ENCODE measurements at places on chromosomes 7 and 10. TPM values are rescaled to one million over a fixed set of nuclear protein-coding genes. Genes with fewer than 3 reads are reported as not detected.

Gene SORBS1
- 1,110 TPM for total RNA-seq

Gene LIPK
- total RNA-seq, result not detected

Gene KCND2
- 0.14 TPM for total RNA-seq

Gene TCTN3
- 10.3 TPM for total RNA-seq

Gene PDZD7
- total RNA-seq, result 0.14 TPM

Gene ZNF746
- 26.0 TPM for total RNA-seq

DNA sequence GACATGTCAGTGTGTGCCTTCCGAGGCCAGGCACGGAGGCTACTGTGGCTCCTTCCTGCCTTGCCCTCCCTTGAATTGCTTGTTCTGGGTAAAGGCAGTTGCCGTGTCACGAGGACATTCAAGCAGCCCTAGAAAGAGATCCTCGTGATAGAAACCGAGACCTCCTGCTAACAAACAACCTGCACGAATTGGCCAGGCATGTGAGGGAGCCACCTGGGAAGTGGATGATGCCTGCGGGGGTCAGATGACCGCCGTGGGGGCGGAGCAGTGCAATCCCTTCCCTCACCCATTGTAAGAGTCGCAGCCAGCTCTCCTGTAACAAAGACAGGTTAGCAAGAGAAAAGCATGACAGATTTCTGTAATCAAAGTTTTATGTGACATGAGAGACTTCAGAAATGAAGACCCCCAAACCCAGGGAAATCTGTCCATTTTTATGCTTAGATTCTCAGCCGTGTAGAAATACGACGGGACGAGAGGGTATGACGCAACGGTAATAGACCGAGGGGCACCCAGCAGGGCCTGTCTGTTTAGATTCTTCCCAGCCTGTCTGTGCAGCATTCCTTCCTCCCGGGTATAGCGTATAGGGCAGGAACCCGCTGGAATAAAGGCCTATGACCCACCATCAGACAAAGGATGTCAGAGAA, 241.7 kb downstream of the GATA3 start:
- DNase-seq, result no peak
- H3K4me1 ChIP-seq, result no peaks in the 10 kb centered on the region
- no peaks in the 10 kb centered on the region for H3K36me3 ChIP-seq
- no peak overlapping the region for H3K4me3 ChIP-seq
- no peak overlapping the region for H3K27ac ChIP-seq

DNA sequence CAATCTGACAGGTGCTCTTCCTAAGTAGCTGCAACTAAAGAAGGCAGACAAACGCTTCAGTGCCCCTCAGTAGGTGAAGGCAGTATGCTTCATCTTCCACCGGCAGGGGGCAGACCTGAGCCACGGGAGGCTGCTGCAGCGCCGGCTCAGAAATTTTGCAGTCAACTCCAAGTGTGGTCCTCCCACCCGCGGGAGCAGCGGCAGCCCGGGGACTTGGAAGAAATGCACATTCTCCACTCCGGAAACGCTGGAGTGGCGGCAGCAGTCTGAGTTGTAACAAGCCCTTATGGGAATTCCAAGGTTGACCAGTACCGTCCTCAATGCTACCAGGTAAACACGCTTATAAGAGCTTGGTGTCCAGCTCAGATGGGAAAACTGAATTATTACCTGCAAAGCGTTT, 3.4 kb downstream of the IGFBP3 start:
- peaks cover 22% of the 10 kb centered on the region for H3K36me3 ChIP-seq
- no peaks in the 10 kb centered on the region for H3K27me3 ChIP-seq
- no peak for DNase-seq
- no peak overlapping the region for H3K27ac ChIP-seq

GRCh38 chr7:13724977-13725566, 264.4 kb downstream of the ETV1 start:
- H3K27me3 ChIP-seq, result no peaks in the 10 kb centered on the region
- H3K27ac ChIP-seq, result no peak overlapping the region

- H3K36me3 ChIP-seq, result no peaks in the 10 kb centered on the region
- DNase-seq, result no peak
- no peak overlapping the region for H3K4me3 ChIP-seq
- H3K4me1 ChIP-seq, result no peaks in the 10 kb centered on the region
- H3K27ac ChIP-seq, result no peak overlapping the region
- no peaks in the 10 kb centered on the region for H3K27me3 ChIP-seq
Observed at GRCh38 chr7:157925383-157925875, 588.6 kb downstream of the DNAJB6 start.

DNA sequence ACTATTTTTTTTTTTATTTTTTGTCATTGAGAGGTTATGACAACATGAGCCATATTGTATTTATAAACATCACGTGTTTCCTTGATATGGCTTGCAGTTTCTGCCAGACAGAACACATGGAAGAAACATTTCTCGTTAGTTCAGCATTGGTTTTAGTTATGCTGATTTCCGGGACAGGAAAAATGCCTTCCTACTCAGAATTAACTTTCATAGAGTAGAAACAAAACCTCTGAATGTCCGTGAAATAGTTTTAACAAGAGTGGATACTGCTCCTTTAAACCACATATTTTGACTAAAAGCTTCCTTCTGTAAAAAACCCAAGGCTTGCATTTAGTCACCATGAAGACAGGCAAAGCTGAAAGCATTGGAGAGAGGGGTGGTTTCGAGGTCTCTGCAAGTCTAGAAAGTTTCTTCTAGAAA, 240.4 kb downstream of the KIAA1217 start:
- no peak for DNase-seq
- H3K4me3 ChIP-seq, result peak overlapping the region; percentile 59
- no peak overlapping the region for H3K27ac ChIP-seq
- no peaks in the 10 kb centered on the region for H3K36me3 ChIP-seq
- peaks cover 13% of the 10 kb centered on the region for H3K4me1 ChIP-seq

DNA sequence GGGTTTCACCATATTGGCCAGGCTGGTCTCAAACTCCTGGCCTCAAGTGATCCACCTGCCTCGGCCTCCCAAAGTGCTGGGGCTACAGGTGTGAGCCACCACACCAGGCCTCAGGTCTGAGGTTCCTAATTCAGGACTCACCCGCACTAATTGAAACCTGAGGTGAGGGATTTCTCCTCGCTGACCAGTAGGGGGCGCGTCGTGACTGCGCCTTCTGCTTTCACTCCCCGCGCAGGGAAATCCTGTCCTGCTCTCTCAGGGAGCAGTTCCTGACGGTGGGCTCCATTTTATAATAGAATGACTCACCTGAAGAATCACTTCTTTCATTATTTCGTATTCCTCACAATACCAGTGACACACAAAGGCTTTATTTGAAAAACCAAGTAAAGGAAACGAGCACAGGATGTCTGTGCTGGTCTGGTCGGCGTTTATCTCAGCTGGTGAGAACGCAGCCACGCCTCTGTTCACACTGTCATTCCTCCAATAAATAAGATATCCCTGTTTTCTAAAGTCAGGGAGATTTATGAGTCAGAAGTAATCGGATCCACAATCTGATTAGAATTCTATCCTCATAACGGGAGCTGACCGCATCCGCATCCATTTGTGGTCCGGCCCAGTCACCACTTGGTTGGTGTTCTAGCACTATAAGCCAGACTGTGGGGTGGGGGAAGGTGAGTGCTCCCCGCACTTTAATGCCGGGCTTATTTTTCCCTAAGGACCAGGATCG, 35.4 kb downstream of the BAG3 start:
- H3K4me1 ChIP-seq, result peaks cover 12% of the 10 kb centered on the region
- H3K4me3 ChIP-seq, result peak overlapping the region; percentile 67
- no peaks in the 10 kb centered on the region for H3K36me3 ChIP-seq
- H3K27me3 ChIP-seq, result no peaks in the 10 kb centered on the region

DNA sequence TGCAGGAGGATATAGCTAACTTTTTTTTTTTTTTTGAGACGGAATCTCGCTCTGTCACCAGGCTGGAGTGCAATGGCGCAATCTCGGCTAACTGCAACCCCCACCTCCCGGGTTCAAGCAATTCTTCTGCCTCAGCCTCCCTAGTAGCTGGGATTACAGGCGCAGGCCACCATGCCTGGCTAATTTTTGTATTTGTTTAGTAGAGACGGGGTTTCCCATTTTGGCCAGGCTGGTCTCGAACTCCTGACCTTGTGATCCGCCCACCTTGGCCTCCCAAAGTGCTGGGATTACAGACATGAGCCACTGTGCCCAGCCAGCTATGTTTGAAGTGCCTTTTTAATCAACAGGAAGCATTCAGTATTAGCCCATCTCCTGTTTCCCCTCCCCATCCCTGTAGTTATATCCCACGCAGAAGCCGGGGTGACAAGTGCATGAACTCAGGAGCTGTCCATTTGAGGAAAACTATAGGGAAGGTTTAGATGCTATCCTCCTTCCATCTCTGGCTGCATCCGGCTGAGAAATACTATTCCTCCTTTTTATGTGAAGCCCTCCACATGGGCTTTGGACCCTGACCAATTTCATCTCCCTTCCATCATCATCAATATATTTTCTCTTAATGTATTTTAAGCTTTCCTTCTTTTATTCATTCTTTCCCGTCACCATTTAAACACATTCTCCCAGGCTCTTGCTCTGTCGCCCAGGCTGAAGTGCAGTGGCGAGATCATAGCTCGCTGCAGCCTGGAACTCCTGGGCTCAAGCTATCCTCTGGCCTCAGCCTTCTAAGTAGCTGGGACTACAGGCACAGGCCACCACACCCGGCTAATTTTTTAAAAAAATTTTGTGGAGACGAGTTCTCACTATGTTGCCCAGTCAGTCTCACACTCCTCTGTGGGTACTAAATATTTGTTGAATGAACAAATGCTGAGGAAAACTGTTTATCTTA, 1.3 kb upstream of the POT1 start:
- no peaks in the 10 kb centered on the region for H3K36me3 ChIP-seq
- no peak overlapping the region for H3K4me3 ChIP-seq
- no peak for DNase-seq
- no peaks in the 10 kb centered on the region for H3K27me3 ChIP-seq
- peaks cover 9% of the 10 kb centered on the region for H3K4me1 ChIP-seq
- H3K27ac ChIP-seq, result no peak overlapping the region

DNA sequence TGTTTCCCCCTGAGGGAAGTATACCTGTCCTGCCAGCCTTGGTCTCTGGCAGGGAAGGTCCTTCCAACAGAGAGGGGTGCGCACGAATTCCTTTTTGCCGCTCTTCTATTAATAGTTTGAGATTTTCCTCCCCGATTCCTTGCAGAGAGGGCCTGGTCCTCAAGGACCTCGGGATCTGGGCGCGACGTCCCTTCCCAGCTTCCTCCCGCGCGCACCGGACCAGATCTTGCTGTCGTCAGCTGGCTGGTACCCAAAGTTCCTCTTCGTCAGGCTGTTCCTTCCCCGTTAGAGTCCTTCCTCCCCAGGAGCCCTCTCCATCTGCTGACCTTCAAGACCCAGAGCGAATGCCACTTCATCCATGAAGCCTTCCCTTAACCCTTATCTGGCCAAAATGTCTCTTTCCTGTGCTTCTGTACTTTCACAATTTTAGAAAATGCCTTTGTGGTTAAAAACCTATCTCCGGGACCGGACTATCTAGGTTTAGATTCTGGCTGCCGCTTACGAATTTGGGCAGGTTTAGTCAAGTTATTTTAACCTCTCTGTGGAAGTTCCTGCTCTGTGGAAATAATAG, 851 bp upstream of the GOT1 start:
- H3K4me1 ChIP-seq, result peaks cover 7% of the 10 kb centered on the region
- no peaks in the 10 kb centered on the region for H3K27me3 ChIP-seq
- H3K36me3 ChIP-seq, result no peaks in the 10 kb centered on the region
- peak overlapping the region; percentile 77 for H3K4me3 ChIP-seq

DNA sequence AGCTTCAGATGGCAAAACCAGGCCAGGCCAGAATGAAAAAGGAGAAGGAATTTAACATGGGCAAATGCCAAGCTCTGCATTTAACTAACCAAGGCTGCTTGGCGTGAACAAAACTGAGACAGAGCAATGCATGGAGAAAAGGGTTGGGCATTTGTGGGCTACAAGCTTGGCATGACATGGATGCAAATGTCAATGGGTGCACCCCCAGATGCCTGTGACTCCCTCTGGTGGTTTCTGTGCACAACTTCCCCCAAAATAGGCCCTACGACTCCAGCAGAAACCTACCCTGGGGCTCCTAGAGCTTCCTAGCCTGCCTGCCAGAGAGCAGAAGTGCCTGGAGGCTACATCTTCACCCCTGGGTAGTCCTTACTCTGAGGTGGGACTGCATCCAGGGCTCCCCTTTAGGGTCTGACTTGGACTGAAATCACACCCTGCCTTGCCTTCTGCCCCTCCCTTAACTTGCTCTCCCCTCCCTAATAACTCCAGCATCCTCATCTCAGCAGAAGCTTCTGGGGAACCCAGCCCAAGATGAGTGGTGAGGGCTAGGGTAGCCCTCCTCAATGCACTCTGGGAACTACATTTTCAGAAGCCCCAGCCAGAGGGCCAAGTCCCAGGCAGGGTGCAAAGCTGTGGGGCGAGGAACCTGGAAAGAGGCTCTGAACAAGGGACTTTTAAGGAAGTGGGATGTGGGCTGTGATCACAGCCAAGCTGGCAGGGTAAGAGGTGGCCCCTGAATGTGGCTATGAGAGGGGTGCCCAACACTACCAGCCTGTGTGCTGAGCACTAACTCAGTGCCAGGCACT, 11.3 kb downstream of the GPRIN2 start:
- H3K27ac ChIP-seq, result no peak overlapping the region
- DNase-seq, result no peak
- H3K4me3 ChIP-seq, result no peak overlapping the region
- H3K4me1 ChIP-seq, result peaks cover 21% of the 10 kb centered on the region
- no peaks in the 10 kb centered on the region for H3K36me3 ChIP-seq

DNA sequence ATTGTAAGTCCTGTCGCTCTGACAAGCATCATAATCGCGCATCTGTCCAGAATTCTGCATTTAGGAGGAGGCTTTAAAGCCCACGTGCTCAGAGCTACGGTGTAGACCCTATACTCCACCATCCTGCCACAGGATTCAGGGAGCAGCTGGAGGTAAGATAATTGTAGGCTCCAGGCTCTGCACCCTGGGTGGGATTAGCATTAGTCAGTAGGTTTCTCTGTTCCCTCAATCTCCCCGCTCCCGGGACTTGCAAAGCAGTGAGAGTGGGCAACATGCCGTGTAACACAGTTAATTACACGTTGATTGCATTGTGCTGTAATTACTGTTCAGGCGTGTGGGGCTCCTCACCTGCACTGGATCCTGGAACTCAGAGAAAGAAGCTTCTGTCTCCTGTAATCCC, 89.3 kb upstream of the CUX1 start:
- H3K4me1 ChIP-seq, result no peaks in the 10 kb centered on the region
- no peak overlapping the region for H3K4me3 ChIP-seq
- H3K36me3 ChIP-seq, result no peaks in the 10 kb centered on the region
- H3K27ac ChIP-seq, result no peak overlapping the region

DNA sequence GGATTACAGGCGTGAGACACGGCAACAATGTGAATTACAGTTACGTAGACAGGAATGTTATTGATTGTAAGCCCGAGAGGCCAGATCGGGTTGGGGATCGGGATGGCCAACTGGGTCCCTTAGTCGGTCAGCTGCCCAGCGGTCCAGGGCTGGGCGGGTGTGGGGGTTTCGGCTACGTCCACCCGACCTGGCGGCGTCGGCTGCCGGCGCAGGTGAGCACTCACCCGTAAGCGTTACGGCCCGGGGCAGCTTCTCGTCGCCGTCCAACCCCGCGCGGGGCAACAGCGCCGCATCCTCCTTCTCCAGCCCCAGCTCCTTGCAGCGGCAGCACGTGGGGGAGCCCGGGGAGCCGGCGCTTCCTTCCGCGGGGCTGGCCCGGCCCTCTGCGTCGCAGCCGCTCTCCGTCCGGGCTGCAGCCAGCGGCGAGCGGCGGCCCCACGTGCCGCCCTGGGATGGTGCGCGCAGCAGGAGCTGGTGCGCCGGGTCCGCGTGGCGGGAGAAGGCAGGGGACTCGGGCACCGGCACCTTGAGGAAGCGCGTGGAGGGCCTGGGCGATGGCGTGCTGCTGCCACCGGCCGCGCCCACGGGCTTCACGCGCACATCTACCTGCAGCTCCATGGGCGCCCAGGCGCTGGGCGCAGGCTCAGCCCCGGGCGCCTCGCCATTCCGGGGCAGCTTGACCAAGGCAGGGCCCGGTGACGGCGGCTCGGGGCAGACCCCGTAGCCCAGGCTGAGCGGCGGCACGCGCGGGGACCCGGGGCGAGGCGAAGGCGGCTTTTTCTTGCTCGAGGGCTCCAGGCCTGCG, 609 bp downstream of the KLRG2 start:
- no peaks in the 10 kb centered on the region for H3K36me3 ChIP-seq
- peak overlapping the region; percentile 67 for H3K4me3 ChIP-seq
- H3K4me1 ChIP-seq, result peaks cover 13% of the 10 kb centered on the region
- DNase-seq, result no peak
- no peak overlapping the region for H3K27ac ChIP-seq
